BJ (cell line): ENCODE measurements at places on chromosomes 6 and 20.

GRCh38 chr20:51338692-51339440 lies 203.7 kb downstream of the NFATC2 start:
- no peak for DNase-seq

- DNase-seq, result no peak
Measured at GRCh38 chr20:9052136-9052535, 16.8 kb upstream of the PLCB4 start.

DNA sequence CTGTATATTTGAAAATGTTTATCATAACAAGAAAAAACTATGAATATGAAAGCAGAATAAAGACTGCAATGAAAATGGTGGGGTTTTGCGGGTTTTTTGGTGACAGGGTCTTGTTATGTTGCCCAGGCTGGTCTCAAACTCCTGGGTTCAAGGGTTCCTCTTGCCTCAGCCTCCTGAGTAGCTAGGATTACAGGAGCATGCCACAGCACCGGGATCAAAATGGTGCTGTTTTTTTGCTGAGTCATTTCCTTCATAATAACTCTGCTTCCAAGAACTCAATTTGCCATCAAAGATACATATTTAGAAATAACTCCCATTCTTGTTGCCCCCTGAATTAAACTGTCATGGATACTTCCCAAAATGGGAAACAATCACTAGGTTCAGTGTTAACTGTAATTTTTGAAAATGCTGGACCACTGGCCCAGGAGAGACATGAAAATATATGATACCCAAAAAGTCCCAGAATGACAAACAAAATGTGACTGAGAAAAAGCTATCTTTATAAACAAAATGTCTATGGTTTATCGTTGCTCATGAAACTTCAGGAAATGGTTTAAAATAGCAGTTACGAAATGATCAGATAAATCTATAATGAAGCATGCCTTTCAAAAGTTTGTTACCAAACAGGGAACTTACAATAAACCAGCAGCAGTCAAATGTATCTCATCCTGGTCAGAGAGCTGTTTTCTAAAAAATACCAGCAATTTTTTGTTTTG lies 32.2 kb downstream of the ILRUN start:
- no peak for DNase-seq

GRCh38 chr20:16292226-16292880 lies 280.9 kb downstream of the KIF16B start:
- no peak for DNase-seq
